ENCODE measurements at places on chromosomes 16 and 17. TPM values are rescaled to one million over a fixed set of nuclear protein-coding genes. Genes with fewer than 3 reads are reported as not detected.

GNG13 gene
- not detected for total RNA-seq

KAT7 gene
- total RNA-seq, result 34.9 TPM

UNC45B gene
- total RNA-seq, result not detected

ITGB3 gene
- total RNA-seq, result 28.5 TPM

KRTAP9-9 gene
- total RNA-seq, result not detected

TIGD7 gene
- 12.8 TPM for total RNA-seq

NOS2 gene
- total RNA-seq, result 0.16 TPM

TAC4 gene
- not detected for total RNA-seq

CTF1 gene
- total RNA-seq, result 4.8 TPM

KRT27 gene
- total RNA-seq, result not detected

SMIM5 gene
- 0.82 TPM for total RNA-seq

RAB37 gene
- total RNA-seq, result 1.1 TPM

RAB26 gene
- total RNA-seq, result not detected

MARCHF10 gene
- 2.1 TPM for total RNA-seq

MYO15B gene
- 33.9 TPM for total RNA-seq

HBZ gene
- total RNA-seq, result not detected

STAT3 gene
- total RNA-seq, result 129 TPM

FOXL1 gene
- 0.36 TPM for total RNA-seq

FASN gene
- 44.2 TPM for total RNA-seq

DNAH9 gene
- total RNA-seq, result under 0.01 TPM

MEOX1 gene
- 3.0 TPM for total RNA-seq

SREBF1 gene
- 53.5 TPM for total RNA-seq

DDX52 gene
- 19.6 TPM for total RNA-seq

TBC1D26 gene
- total RNA-seq, result 0.66 TPM

LLGL2 gene
- 5.0 TPM for total RNA-seq

ZFPM1 gene
- 2.5 TPM for total RNA-seq

GCGR gene
- total RNA-seq, result 1.4 TPM

WNT9B gene
- not detected for total RNA-seq

MSLN gene
- not detected for total RNA-seq

CES5A gene
- total RNA-seq, result not detected
